Germinal center (tissue), 1 donor: ENCODE measurements at places on chromosomes 2 and 18.

DNA sequence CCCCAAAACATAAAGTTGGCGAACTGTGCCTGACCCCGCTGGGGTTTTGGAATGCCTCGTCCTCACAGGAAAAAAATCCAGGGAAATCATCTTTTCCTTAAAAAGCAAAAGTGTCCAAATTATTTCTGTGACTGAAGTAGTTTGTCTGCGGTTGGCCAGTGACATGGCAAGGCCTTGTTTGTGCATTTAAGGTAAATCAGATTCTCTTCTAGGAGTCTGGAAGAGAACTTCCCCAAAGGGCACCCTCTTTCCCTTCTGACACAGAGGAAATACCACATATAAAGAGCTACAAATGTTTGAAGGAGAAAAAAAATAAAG, 737 bp upstream of the CYB5A start:
- no peak for DNase-seq

DNA sequence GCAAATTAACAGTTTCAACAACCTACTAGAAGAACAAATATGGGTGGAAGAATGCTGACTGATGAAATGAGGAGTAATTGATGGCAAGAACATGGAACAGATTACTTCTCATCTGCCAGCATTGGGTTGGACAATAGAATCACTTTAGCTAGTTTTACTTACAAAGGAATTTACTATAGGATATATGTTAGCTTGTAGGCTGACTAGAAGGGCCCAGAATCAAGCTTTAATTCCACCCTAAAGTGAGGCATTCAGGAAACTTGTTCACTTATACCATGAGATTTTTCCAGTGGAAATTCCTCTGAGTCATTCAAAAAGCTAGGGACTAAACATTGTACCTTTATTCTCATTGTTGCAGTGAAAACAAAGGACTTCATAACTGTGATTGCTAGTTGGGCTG, 5.0 kb upstream of the ZSWIM2 start:
- DNase-seq = no peak

DNA sequence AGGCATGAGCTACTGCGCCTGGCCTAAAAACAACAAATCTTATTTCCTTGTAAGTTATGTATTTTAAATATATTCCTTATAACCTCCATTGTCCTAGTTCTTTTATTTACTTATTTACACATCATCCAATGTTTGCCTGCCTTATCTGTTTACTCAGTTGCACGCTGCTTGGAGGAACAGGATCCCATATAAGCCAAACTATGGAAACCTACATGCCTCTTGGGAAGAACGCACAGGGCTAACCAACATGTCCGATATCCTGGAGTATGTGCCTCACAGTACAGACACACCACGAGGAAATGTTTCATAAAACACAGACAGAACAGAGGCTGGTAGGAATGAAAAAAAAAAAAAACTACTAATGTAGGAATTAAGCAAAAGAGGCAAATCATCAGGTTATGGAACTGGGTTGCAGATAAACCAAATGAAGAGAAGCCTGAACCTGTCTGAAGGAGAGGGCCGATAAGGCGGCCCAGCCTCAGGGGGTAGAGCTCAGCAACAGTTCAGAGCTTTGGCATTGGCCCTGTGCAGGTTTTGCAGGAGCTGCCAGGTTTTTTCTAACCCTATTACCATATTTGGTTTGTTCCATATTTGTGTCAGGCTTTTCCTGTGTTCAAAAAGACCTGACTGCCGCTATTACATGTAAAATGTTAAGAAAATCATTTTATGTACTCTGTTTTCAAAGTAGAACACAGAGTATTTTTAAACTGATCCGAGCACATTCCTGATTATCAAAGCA, 19.9 kb upstream of the SP3 start:
- no peak for DNase-seq

- DNase-seq = no peak
Observed at GRCh38 chr2:120469426-120469825, 123.5 kb downstream of the INHBB start.
